ENCODE measurements at places on chromosomes 11 and 22.

DNA sequence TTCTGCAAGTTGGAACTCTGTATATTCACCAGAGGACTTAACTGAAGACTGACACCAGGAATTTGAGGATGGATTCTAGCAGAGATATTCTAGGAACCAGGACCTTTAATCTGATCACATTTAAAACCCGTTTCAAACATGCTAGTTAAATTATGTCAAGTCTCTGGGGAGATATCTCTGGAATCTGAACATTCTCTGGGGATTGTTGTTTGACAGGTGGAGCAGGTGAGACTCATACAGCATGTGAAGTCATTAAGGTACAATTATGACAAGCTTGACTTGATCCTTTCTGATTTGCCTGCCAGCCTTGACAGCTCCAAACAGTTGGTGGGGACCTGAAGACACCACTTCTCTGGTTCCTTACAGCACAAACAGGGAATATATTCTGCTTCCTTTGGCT lies 100.3 kb downstream of the FAT3 start:
- DNase-seq, result no peak

- DNase-seq, result no peak
Measured at GRCh38 chr11:70630816-70631623, 232.7 kb downstream of the CTTN start.

DNA sequence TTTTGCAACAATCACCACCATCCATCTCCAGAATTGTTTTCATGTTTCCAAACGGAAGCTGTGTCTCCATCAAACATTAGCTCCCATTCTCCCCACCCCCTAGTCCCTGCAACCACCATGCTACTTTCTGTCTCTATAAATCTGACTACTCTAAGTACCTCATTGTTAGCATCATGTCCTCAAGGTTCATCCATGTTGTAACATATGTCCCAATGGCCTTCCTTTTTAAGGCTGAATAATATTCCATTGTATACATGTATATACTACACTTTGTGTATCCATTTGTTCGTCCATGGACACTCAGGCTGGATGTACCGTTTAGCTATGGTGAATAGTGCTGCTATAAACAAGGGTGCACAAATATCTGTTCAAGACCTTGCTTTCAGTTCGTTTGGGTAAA lies 8.2 kb upstream of the DPF2 start:
- DNase-seq, result no peak

DNA sequence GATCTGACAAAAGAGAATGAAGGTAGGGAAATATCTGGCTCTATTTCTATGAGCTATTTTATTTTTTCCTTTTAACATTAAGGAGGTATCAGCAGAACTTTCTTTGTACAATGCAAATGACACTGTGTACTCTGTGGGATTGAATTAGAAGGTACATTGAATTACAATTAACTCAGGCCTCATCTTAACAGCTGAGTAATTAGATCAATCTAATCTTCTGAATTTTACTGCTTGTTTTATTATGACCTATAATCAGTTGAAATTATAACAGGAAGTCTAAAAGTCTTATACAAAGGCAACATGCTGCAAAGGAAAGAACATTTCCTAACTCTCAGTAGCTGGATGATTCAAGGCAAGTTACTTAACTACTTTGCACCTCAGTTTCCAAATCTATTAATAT lies 69.8 kb downstream of the RELT start:
- no peak for DNase-seq

Data from KBM-7 (cell line).